Cortex of kidney (tissue), 1 donor: ENCODE measurements at places on chromosomes 5 and 9.

GRCh38 chr5:169650701-169651331 lies 13.7 kb downstream of the DOCK2 start:
- DNase-seq = no peak

GRCh38 chr5:173202266-173202875 lies 32.6 kb downstream of the NKX2-5 start:
- no peak for DNase-seq

DNA sequence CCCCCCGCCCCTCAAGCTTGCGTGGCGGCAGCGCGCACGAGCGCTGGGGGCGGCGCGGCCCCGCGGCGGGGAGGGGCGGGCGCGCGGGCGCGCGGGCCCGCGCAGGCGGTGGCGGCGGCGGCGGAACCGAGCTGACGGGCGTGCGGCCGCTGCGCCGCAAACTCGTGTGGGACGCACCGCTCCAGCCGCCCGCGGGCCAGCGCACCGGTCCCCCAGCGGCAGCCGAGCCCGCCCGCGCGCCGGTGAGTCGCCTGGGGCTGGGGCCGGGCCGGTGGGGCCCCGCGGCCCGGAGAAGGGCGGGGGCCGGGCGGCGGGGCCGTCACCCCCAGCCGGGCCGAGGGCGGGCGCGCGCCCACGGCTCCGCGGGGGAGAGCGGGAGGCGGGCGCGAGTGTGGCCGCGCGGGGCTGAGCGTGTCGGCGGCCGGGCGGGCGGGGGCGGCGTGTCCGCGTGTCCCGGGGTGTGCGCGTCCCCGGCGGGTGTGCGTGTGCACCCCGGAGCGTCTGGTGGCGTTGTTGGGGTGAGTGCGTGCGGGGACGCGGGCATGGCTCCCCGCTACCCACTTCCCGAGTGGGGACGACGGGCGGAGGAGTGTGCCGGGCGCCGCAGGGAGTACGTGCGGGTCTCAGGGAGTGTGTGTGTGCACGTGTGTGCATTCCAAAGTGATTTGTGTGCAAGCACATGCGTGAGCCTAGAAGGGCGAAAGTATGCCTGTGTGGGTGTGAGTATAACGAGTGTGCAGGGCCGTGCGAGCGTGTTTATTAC lies at the start of gene NEK6:
TSS of gene NEK6 (plus strand) at position 106 of the 763 bp plus-strand sequence. CDS start 44,016 bp downstream, outside the sequence.
- no peak for DNase-seq

DNA sequence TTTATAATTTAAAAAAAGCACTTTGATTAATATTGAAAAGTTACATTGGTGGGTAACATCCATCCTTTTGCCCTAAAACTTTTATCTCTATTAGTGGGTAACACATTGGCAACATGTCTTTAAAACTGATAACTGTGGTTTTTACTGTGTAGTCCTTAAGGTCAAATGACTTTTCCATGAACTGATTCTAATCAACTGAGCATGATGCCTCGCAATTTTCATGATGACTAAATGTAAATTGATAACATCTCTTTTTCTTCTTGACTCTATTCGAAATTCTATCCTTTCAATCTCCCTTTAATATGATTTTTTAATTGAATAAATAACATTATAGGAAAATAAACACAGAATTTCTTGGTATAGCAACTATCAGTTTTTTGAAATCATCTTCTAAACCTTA lies 6.3 kb upstream of the IL5 start:
- DNase-seq = no peak

DNA sequence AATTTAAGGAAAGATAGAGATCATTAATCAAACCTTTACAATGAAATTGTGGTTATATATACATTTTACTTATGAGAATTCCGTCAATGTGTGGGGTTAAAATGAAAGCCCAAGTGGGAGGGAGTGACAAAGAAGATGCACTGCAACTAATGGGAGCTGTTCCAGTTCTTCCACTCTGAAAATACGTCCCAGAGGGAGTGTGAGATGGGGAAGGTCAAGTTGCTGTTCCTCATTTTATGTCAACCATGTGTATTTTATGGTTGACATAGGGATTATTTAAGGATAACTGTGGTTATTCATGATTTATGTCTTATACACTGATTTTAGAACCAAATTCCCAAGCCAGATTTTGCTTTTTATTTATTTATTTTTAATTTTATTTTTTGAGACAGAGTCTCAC lies 14.2 kb upstream of the RGS3 start:
- no peak for DNase-seq

- DNase-seq = no peak
Observed at GRCh38 chr9:15211815-15212495, 95.1 kb downstream of the TTC39B start.

DNA sequence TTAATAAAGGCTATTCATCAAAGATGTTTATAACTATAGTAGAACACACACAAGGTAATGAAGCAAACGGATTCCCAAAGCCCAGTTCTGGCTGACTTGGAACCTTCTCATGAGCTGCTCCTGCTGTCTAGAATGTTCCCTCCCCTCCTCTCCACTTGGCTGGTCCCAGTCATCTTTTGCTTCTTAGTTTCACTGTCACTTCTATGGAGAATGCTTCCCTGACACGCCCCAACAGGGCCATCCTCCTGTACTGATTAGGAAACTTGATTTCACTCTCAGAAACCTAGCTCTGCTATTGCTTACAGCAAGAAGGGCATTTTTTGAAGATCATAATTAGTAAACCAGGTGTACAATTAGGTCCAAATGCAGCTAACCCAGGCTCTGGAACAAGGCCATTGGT lies 3.2 kb upstream of the RAPGEF1 start:
- DNase-seq = no peak

GRCh38 chr5:1642621-1643061 lies 118.9 kb upstream of the LPCAT1 start:
- no peak for DNase-seq

GRCh38 chr9:6355728-6356127 lies 27.6 kb downstream of the TPD52L3 start:
- no peak for DNase-seq

GRCh38 chr9:87269296-87270176 lies 228.1 kb upstream of the DAPK1 start:
- no peak for DNase-seq

- DNase-seq = no peak
Observed at GRCh38 chr5:42429694-42430093, 6.5 kb downstream of the GHR start.

- DNase-seq = no peak
Observed at GRCh38 chr9:114155995-114156656, 789 bp downstream of the COL27A1 start.

DNA sequence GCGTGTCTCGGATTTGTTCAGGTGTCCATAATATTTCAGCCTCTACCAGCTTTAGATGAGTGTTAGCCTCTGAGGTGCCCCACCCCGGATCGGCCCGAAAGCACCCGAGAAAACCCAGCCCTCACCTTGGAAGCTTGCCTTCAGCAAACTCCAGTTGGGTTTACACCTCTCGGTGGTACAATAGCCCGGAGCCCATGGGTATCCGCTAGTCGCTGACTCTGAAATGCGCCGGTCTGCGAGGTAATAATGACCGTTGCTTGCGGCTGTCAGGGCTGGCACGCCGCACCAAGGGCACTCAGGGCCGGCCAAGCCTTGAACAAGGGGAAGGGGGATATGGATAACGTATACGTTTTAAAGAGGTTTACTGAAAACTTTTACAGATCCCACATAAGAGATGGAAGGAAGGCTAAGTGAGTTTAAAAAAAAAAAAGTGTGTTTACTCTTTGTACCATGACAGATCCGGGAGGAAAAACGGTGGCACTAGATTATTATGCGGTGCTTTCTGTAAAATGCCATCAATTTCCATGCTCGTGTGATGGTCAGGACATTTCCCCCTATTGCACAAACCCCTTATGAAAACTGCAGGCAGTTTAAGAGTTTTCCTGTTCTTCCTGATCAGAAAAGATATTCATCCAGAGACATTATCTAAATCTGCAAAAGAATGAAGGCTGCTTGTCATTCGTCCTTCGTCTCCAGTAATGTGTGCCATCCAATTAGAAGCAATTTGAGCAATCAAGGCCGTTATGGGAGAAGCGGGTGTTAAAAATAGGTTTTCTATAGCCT lies 124.2 kb downstream of the TMEM161B start:
- DNase-seq = no peak

DNA sequence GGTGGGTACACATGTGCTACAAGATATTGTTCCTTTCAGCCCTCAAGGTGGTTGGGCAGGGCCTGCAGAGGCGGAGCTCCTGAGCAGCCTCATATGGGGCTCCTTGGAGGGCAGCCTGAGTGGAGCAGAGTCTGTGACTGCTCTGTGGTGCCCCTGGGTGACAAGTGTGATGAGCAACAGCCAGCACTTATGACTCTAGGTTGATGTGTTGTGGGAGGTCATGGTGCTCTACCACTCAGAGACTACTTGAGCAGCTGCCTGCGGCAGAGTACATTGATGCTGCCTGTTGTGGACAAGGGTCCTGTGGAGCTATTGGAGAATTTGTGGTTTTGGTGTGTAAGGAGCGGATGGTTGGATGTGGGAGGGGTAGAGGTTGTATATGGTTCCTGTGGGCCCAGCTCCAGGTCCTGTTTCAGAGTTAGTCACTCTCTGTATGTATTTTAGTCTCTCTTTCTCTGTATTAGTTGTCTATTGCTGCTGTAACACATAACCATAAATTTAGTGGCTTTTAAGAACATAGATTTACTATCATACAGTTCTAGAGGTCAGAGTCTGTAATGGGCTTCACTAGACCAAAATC lies 141.3 kb downstream of the SREK1 start:
- DNase-seq = no peak

DNA sequence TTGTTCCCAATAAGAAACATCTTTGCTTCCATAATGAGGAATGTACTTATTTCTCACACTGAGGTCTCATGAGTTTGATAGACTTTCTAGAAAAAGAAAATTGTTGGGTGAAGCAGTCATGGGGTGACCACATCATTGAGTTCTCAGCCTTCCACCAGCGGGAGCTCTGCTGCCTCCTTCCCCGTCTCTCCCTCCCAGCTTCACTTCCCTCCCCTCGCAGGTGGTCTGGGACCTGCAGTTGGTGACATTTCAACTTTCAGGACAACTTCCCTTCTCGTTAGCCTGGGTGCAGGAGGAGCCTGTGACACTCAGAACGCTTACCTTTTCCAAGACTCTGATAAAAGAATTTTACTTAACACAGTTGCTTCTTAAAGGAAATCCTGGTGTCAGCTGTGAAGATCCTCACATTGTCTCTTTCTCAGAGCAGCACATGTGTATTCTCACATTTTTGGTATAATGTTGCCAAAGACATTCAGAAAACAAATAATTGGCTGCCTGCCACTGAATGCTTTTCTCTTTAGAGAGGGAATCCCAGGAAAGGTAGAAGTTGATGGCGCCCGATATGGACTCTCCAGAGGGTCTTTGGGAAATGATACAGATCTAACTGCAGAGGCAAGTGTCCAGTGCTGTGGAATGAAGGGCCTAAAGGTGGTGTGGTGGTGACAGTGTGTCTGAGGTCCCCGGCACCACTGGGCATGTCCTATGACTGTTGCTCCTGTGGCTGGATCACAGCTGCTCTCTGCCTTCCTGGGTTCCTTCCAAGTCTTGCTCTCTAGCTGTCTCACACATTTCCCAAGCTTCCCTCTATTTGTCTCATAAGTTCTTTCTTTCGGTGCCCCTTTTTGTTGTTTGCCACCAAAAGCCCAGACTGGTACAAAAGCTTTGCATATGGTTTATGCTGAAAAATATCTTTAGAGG lies 238.1 kb downstream of the GAS1 start:
- DNase-seq = no peak
